Activated B cell treated with CpG ODN at 0.5 μM for 24 hours (primary cell): ENCODE measurements at places on chromosomes 2 and 18. TPM values are rescaled to one million over a fixed set of nuclear protein-coding genes. Genes with fewer than 3 reads are reported as not detected.

The TMEM18 gene
- total RNA-seq: 30.8 and 34.6 TPM in 2 replicates

DNA sequence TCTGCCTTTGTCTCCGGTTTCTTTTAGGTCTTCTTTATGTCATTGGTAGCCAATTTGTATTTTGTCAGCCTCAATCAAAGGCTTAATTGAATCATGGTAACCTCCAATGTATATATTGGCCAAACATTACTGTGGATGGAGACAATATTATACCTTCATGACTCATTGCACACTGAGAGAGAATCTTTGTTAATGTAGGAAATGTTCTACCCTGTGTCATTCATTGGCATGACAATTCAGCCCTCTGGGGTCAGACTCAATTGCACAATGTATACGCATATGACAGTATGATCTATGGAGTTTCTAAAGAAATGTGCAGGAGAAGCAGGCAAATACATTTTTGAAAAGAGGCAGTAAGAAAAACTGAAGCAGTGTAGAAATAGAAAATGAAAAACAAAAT is 162.6 kb downstream of the PDE11A start:
- DNase-seq: no peak
- no peak overlapping the region for H3K4me3 ChIP-seq
- no peaks in the 10 kb centered on the region for H3K4me1 ChIP-seq
- no peak overlapping the region for H3K27ac ChIP-seq

DNA sequence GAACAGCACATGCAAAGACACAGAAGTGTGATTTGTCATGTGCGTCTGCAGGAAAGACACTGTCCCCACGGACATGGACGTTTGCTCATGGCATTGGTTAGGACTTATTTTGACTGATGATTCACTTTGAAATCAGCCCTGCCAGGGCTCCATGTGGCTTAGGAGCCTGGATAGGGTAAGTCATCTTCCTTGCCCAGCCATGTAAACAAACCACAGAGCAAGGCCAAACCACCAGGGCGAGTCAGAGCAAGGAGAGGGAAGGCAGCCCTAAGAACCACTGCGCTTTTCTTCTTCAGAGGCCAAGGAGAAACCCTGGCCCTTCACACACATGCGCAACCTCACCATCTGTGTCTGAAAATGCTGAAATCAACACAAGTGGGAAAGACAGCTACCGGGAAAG is 88.8 kb downstream of the GFPT1 start:
- no peak overlapping the region for H3K27ac ChIP-seq
- peaks cover 12% of the 10 kb centered on the region for H3K27me3 ChIP-seq
- DNase-seq: no peak
- H3K36me3 ChIP-seq: no peaks in the 10 kb centered on the region
- no peaks in the 10 kb centered on the region for H3K4me1 ChIP-seq

GRCh38 chr18:53952700-53953099 is 271.8 kb downstream of the MBD2 start:
- H3K4me1 ChIP-seq: no peaks in the 10 kb centered on the region
- no peaks in the 10 kb centered on the region for H3K36me3 ChIP-seq
- DNase-seq: no peak
- no peak overlapping the region for H3K4me3 ChIP-seq
- no peak overlapping the region for H3K27ac ChIP-seq

- no peak overlapping the region for H3K4me3 ChIP-seq
- H3K4me1 ChIP-seq: no peaks in the 10 kb centered on the region
- H3K27ac ChIP-seq: no peak overlapping the region
- no peaks in the 10 kb centered on the region for H3K27me3 ChIP-seq
Measured at GRCh38 chr2:56531668-56532420, 348.1 kb downstream of the CCDC85A start.

The SP100 gene
- 369 and 433 TPM in 2 replicates for total RNA-seq

The FN1 gene
- total RNA-seq: 0.15 TPM in 1 of 2 replicates, not detected in the other

DNA sequence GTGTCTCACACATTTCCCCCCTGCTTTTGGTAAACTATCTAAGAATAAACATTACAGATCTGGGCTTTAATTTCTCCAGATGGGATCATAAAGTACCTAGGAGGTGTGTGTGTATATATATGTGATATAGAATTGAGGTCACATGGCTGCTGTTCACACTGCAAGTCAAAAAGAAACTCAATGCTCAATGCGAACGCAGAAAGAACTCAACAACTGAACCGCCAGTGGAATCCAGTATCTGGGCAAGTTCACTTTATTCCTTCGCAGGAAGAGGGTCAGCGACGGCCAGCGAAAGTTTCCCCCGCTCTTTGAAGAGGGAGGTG is 17.7 kb downstream of the POU3F3 start:
- H3K36me3 ChIP-seq: no peaks in the 10 kb centered on the region
- no peak overlapping the region for H3K27ac ChIP-seq
- H3K27me3 ChIP-seq: peaks cover 45% of the 10 kb centered on the region
- DNase-seq: no peak
- peaks cover 23% of the 10 kb centered on the region for H3K4me1 ChIP-seq
- peak overlapping the region; percentile 72 for H3K4me3 ChIP-seq

DNA sequence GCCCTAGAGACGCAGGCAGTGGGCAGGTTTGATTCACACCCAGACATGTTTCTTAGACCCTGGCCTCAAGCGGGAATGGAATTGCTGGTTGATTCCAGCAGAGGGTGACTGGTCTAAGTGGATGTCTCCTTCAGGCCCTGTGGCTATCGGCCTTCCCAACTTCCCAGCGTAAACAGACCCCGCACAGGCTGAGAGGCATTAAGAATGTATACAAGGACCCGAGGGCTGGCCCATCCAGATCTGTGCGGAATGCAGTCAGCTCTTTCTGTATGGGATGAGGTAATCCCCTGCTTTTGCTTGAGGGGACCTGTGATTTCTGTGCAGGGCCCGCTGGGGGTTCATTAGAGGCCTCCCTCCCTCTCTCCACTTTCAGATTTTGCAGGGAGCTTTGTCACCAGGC is 6.5 kb downstream of the ACKR3 start:
- peaks cover 12% of the 10 kb centered on the region for H3K36me3 ChIP-seq
- no peaks in the 10 kb centered on the region for H3K27me3 ChIP-seq
- no peak overlapping the region for H3K4me3 ChIP-seq
- no peak for DNase-seq
- peaks cover 10% of the 10 kb centered on the region for H3K4me1 ChIP-seq

The MOGAT1 gene
- not detected in 2 replicates for total RNA-seq

DNA sequence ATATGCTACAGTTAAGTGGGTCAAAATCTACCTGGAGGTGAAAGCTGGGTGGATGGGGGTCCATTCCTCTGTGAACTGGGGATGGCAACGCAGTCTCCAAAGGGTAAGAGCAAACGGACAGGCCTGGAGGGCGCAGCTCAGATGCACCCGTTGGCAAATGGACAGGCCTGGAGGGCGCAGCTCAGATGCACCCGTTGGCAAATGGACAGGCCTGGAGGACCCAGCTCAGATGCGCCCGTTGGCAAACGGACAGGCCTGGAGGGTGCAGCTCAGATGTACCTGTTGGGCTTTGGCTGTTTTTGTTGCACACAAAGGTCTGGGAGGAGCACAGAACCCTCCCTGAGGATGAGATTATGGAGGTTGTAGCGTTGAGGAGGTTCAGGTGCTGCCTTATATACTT is 33.7 kb downstream of the RBFA start:
- H3K27me3 ChIP-seq: no peaks in the 10 kb centered on the region
- DNase-seq: no peak
- H3K36me3 ChIP-seq: no peaks in the 10 kb centered on the region

DNA sequence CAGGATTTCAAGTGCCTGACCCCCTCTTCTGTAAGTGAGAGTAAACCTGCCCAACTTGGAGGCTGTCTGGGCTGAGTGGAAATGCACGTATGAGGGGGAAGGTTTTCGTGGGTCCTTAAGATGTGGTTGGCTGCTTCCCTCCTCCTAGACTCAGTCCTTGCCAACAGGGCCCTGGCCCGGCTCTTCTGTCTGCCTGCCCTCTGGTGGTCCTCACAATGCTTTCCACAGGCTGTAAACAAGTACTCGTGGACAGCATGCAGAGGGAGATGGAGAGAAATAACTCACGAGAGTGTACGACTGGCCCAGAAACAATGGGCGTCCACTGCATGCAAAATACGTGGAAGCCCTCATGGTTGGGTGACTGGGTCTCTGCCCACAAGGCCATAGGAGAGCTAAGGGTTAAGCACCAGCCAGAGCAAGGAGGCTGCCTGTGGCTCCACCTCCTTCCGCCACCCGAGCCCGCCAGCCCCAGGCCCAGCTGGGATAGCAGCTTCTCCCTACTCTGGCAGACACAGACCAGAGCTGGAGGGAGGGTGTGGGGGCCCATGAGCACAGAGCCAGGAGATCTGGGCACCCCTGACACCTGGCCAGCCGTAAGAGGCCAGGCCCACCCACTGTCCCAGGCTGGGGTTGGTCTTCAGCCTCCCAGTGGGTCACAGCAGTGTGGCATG is 17.0 kb upstream of the ARHGEF4 start:
- peaks cover 5% of the 10 kb centered on the region for H3K27me3 ChIP-seq

- no peak overlapping the region for H3K27ac ChIP-seq
- no peak overlapping the region for H3K4me3 ChIP-seq
- no peaks in the 10 kb centered on the region for H3K4me1 ChIP-seq
- H3K27me3 ChIP-seq: no peaks in the 10 kb centered on the region
- no peaks in the 10 kb centered on the region for H3K36me3 ChIP-seq
Measured at GRCh38 chr2:185215497-185215896, 523.1 kb upstream of the FSIP2 start.

DNA sequence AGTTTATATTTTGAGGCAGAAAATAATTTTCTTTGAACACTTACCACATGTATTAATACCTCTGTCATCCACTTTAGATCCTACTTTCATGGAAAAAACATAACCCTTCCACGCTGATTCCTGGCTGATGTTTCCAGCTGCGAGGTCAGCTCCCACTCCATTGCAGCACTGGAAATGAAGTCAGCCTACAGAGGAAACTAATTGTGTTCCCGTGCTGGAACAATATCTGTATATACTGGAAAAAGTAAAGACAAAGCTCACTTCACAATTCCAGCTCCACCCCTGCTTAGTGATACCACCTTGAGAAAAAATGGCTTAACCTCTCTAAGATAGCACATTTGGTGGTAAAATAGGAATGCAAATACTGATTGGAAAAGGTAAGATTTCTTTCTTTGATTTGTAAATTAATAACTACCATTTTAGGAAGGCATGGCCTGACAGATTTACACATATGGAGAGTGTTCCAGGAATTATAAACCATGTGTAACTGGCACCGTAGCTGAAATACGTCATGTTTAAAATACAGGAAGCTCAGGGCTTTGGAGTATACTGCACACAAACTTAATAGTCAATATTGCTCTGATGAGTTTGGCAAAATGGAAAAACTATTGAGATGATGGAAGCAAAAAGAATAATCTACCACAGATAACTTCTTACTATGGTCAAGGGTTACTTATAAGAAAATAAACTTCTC is 90.0 kb downstream of the TRIB2 start:
- H3K36me3 ChIP-seq: peaks cover under 1% of the 10 kb centered on the region
- no peaks in the 10 kb centered on the region for H3K4me1 ChIP-seq
- H3K27ac ChIP-seq: no peak overlapping the region

DNA sequence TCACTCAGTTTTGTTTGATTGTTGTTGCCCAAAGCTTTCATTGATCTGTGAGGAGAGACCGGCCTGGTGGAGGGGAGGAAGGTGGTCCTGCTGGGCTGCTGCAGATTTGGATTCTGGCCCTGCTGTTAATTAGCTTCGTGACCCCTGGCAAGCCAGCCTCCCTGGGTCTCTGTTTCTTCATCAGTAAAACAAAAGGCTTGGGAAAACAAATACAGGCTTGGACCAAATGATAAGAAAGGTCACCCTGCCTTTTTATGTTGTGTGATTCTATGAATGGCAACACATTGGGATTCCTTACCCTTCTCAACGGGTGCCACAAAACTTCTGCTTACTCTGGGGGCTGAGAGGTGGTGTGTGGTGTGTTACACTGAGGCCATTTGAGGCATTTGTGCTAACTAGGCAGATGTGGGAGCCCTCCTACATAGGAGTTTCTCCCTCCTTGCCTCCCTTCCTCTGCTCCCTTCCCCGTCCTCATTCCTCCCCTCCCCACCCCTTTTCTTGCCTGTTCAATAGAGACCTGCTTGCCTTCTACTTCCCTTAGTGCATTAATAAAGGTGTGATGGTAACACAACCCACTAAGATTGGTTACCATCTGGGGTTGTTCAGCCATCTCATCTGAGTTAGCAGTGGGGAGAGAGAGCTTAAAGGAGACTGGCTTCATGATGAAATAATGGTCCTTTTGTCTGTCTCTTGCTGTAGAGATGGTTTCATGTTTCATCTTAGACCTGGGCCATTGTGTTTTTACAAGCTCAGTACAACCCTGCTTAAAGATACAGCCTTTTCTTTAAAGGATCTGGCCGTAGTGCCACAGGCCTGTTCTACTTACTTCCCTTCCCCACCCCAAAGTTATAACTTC is 96.2 kb downstream of the TANC1 start:
- no peak overlapping the region for H3K4me3 ChIP-seq
- DNase-seq: no peak
- H3K4me1 ChIP-seq: peaks cover 2% of the 10 kb centered on the region

The CFAP53 gene
- total RNA-seq: 0.27 and 0.29 TPM in 2 replicates

DNA sequence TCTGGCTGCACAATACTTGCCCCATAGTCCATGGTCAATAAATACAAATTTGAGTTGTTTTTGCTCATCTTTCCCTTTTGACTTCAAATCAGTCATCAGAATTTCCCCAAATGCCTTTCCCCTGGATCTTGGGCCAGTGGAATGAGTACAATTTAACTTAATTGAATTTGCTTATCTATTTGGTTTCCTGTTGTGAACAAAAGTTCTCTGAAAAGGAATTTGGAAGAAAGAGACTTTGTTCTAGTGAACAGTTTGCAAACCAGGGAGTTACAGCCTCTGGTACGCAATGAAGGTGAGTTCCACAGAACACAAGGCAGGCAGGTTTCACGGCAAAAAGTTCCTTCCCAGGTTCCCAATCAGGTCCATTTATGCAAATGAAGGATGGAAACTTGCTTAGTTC is 1.2 kb upstream of the UGT1A1 start:
- no peaks in the 10 kb centered on the region for H3K4me1 ChIP-seq
- H3K27ac ChIP-seq: no peak overlapping the region

GRCh38 chr2:3624059-3624794 is 29.3 kb downstream of the COLEC11 start:
- no peak overlapping the region for H3K4me3 ChIP-seq
- no peaks in the 10 kb centered on the region for H3K36me3 ChIP-seq
- H3K4me1 ChIP-seq: no peaks in the 10 kb centered on the region
- peaks cover 3% of the 10 kb centered on the region for H3K27me3 ChIP-seq

The GULP1 gene
- not detected in 2 replicates for total RNA-seq

The MC4R gene
- not detected in 2 replicates for total RNA-seq

DNA sequence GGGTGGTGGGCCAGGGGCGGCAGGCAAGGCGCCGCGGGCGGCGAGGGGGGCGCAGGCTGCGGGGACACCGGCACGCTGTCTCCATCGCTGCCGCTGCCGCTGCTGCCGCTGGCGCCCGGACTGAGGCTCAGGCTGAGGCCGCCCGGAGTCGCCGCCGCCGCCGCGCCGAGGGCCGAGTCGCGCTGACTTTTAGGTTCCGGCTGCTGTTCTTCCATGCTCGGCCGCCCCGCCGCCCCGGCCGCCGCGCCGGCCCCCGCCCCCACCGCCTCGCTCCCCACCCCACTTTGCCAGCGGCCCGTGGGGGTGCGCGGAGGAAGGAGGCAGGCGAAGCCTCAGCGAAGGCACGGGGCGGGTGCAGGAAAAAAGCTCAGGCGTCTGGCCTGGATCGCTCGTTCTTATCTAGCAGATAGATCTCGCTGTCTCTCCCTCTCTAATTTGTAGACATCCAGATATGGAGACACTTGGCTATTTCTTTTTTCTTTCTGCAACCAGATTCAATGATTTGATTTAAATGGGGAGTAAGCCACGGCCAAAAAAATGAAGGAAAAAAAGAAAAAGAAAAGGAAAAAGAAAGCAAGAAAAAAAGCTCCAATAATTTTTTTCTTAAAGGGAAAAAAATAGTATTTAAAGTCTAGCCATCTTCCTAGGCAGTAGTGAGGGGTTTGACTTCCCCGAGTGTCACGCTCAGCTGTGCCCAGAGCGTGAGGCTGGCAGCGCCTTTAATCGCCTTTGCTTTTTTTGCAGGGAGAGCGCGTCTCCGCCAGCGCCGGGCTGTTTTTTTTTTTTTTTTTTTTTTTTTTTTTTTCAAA is at the start of gene EN1:
Gene EN1, minus strand, starts transcription at position 696 of the 809 bp plus-strand sequence. Its CDS starts 481 bp downstream, at position 215.
- H3K27ac ChIP-seq: peak within 1 kb of the TSS; percentile 21
- H3K4me1 ChIP-seq: peaks cover 24% of the 10 kb centered on the region
- peaks cover 69% of the 10 kb centered on the region for H3K27me3 ChIP-seq
- no peak for DNase-seq
- no peaks in the 10 kb centered on the region for H3K36me3 ChIP-seq
